Natural killer cell treated with Interleukin-12 subunit alpha and Interleukin-12 subunit beta and Interleukin-15 and Interleukin-18, amount 100 ng/mL, for 72 hours (primary cell): ENCODE measurements at places on chromosomes 2 and 18.

- DNase-seq = no peak
These were observed 83.8 kb downstream of the ADAM23 start for GRCh38 chr2:206527153-206527552.

GRCh38 chr2:9593925-9594324, 36.9 kb downstream of the YWHAQ start:
- no peak for DNase-seq

- DNase-seq = no peak
These were observed 241.0 kb upstream of the ACVR2A start for GRCh38 chr2:147603876-147604275.

- DNase-seq = no peak
These were observed 51.8 kb downstream of the ADD2 start for GRCh38 chr2:70716131-70716743.

GRCh38 chr2:188600536-188601210, 309.0 kb downstream of the GULP1 start:
- DNase-seq = no peak

GRCh38 chr18:61845197-61845596, 47.6 kb downstream of the RNF152 start:
- no peak for DNase-seq
